Activated naive CD4-positive, alpha-beta T cell treated with anti-CD3 and anti-CD28 coated beads, Interleukin-2, amount 50 U/mL, for 72 hours (primary cell): ENCODE measurements at places on chromosomes 2 and 18. TPM values are rescaled to one million over a fixed set of nuclear protein-coding genes. Genes with fewer than 3 reads are reported as not detected.
A peak's percentile ranks its signal among the peaks of the same experiment; 100 is the strongest.

Gene MAPRE2
- total RNA-seq, result 65.2 TPM

Gene CD28
- total RNA-seq, result 191 TPM

Gene PSMA8
- 0.73 TPM for total RNA-seq

Gene LIMS3
- total RNA-seq, result 1.1 TPM

Gene GIGYF2
- 63.4 TPM for total RNA-seq

Gene APCDD1
- not detected for total RNA-seq

Gene SERPINB2
- not detected for total RNA-seq

Gene SNTG2
- total RNA-seq, result 0.27 TPM

Gene MTCL1
- total RNA-seq, result 0.06 TPM

Gene INHA
- 0.23 TPM for total RNA-seq

GRCh38 chr18:56036741-56037140, 448.7 kb upstream of the TCF4 start:
- DNase-seq, result no peak

DNA sequence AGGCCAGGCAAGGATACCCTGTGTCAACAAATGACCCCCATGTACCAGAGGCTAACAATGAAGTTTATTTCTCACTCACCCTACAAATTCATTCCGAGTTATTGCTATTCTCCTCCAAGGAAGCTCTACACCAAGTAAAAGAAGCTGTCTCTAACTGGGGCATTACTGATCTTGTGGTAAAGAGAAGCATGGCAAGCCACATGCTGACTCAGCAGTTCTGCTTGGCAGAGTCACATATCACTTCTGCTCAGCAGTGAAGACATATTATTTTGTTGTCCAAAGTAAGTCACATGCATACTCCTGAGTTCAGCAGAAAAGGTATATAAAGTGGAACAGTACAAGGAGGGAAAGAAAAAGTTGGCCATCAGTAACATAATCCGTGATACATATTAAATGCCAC, 315.8 kb downstream of the GULP1 start:
- DNase-seq, result no peak

- no peak for DNase-seq
Observed at GRCh38 chr2:124112206-124112605, 87.1 kb downstream of the CNTNAP5 start.

- DNase-seq, result peak; percentile 32
Observed at GRCh38 chr2:112582314-112582746, 2.1 kb upstream of the CHCHD5 start.

- no peak for DNase-seq
Observed at GRCh38 chr2:101057051-101057933, 55.2 kb downstream of the RPL31 start.

- DNase-seq, result no peak
Observed at GRCh38 chr2:131142849-131143248, 37.7 kb downstream of the PLEKHB2 start.

DNA sequence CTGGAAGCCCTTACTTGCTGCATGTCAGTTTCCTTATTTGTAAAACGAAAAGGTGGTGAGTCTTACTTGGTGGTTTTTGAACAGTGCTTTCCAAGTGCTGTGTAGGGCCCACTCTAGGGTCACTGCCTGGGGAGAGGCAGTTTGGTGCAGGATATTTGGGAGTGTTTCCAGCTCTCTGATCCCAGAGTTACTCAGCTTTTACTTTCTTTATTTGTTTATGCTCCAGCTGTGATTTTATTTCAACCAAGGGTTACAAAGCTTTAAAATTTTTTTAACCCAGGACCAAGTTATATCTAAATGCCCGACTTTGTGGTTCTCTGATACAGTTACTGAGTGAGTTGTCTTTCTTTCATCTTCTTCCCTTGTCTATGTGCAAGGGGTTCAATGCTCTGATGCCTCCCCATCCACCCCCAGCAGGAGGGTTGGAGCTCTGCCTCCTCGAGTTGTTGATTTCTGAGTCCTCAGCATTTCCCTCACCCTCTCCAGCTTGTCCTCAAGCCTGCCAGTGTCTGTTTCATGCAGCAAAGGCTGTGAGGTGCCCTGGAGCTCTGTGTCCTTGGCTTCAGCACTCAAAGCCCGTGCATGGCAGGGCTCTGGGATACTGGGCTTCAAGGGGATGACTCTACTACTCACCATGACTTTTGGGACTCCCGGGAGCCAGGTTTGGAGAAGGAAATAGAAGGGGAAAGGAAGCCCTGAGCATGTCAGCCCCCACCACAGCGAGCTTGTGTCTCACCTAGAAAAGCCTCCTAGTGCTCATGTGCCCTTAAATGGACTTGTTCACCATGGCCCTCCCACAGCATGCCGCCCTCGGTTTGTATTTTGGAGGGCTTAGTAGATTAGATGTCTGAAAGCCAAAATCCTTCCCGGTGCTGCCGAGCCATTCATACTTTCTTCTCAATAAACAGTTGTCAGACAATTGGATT, 236.8 kb downstream of the SETBP1 start:
- DNase-seq, result no peak

DNA sequence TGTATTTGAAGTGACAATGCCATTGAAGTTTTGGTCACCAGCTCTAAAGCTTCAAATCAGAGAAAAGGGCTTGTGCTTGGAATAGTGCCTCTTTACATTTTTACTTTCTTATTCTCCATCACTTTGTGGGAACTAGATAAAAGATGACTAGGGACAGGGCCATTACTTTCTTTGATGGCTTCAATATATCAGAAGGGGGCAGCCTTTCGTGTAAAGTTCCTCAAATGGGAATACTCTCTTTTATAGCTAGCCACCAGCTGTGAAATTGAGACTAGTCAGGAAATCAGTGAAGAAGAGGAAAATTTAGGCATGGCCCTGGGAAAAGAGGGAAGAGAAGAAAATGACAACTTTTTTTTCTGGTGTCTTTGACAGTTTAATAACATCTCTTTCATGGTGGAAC, 242.5 kb downstream of the DCC start:
- no peak for DNase-seq

DNA sequence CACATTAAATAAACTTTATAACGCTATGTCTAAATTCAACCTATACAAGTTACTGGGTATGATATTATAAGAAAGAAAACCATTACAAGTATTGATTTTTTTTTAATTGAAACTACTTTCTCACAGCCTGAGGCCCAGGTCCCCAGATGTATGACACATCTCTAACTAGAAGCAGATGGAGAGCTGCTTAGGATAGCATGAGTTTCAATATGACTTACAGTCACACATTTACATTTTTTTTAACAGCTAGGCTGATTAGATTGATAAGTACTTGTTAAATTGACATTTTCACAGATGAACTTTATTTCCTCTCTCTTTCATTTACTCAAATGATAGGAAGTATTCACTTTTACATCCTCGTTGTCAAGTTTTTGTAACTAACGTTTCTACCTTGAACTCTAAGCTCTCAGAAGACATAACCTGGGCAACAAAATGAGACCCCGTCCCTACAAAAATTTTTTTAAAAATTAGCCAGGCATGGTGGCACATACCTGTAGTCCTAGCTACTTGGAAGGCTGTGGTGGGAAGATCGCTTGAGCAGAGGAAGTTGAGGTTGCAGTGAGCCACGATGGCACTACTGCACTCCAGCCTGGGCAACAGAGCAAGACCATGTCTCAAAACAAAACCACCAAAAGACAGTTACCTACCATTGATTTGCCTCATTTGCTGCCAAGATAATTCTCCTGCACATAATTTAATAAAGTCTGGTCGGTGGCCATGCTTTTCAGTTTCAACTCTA, 52.4 kb downstream of the STK39 start:
- DNase-seq, result no peak

- DNase-seq, result no peak
Observed at GRCh38 chr2:121694398-121695170, 42.1 kb downstream of the NIFK start.

DNA sequence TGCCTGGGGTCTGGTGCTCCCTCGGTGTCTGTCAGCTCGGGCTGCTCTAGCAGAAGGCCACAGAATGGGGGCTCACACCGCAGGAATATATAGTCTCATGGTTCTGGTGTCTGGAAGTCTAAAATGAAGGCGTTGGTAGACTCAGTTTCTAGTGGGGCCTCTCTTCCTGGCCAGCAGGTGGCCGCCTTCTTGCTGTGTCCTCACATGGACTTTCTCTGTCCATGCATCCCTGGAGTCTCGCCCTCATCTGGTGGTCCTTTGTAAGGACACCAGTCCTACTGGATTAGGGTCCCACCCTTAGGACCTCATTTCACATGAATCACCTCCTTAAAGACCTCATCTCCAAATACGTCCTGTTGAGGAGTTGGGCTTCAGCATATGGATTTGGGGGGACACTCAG, 65.7 kb downstream of the RRM2 start:
- DNase-seq, result no peak

DNA sequence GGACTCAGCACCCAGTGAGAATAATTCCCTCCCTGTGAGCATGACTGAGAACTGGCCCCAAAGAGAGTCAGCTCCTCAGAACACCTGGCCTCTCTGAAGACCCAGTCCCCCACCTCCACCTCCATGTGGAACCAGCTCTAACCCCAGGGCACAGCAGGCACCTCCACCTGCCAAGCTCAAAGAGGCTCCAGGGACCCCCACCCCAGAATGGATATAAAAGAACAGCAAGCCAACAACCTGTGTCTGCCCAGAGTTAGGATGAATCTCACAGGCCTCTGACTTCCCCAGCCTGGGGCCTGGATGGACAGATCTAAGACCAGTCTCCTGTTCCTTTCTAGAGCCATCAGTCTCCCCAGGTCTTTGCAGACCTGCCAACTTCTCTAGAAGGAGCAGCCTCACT, 498.5 kb downstream of the EIPR1 start:
- DNase-seq, result no peak

GRCh38 chr2:88234760-88235159, 64.6 kb downstream of the THNSL2 start:
- no peak for DNase-seq

DNA sequence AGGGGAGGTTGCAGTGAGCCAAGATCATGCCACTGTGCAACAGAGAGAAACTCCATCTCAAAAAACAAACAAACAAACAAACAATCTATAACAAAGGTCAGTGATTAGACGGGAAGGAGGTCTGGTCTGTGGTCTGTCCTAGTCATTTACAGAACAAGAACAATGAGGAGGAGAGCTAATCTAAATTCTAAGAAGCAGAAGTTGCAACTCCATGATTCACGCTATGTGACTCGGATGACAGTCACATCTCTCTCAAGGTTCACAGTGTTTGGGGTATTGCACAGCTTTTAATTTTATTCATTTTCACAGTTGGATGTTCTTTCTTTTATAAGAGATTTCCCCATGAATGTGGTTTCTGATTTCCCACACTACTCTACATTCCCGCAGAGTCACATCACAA, 218.7 kb upstream of the PIEZO2 start:
- no peak for DNase-seq

DNA sequence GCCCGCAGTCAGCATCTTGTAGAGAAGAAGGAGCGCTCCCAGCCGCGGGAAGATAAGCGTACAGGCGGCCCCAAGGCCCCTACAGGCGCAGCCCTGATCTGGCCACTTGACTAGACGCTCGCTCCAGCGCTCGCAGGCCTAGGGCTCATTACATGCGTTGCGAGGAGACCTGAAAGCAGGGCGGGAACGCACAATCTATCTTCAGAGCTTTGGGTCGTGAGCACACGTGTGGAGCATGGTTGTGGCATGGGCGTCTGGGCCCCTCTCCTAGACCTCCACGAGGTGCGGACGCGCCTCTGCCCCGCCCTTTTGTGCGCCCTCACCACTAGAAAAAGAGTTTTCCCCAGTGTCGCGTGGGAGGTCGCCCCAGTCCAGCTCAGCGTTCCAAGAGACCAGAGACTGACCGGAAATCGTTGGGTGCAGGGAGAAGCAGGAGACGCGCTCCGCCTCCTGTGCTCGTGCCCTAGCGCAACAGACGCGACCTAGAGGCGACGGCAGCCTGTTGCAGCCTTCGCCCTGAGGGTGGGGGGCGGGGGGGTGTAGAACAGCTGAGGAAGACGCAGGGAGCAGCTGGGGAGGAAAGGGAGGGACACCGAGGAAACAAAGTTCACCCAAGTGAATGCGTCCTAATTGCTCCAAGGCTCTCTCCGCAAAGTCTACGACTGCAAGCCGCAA, 12.6 kb downstream of the NR4A2 start:
- no peak for DNase-seq

DNA sequence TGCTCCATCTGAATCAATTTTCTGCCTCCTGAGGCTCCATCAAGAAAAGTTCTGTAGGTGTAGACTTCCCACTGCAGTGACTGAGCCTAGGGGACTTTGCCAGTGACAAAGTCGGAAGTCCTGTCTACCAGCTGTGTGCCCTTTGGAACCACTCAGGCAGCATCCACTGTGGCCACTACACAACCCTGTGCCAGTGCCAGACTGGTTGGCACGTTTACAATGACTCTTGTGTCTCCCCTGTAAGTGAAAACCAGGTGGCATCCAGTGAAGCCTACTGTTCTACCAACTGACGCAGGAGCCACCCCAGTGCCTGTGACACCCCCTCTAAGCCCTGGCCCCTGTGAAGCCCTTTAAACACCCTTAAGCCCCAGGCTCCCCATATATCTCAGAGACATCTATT, 132.1 kb upstream of the SERPINE2 start:
- DNase-seq, result no peak

GRCh38 chr2:178219247-178219646, 24.9 kb downstream of the OSBPL6 start:
- no peak for DNase-seq

GRCh38 chr2:101231937-101232730, 20.6 kb upstream of the CNOT11 start:
- DNase-seq, result no peak

DNA sequence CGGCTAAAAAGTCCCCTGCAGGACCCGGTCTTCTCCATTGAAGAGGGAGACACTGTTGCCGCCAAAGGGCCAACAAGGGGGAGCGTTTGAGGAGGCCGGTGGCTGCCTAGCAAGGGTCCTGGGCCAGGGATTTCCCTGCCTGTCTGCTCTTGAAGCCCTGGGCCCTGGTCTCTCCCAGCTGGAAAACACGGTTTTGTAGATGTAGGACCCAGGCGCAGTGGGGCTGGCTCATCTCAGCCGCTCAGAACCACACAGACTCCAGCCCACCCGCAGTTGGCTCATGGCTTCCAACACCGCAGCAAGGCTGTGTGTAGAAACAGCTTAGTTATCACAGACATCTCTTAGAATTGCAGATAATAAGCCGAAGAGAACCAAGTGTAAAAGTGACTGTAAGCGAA, 57.1 kb upstream of the TWIST2 start:
- DNase-seq, result no peak

DNA sequence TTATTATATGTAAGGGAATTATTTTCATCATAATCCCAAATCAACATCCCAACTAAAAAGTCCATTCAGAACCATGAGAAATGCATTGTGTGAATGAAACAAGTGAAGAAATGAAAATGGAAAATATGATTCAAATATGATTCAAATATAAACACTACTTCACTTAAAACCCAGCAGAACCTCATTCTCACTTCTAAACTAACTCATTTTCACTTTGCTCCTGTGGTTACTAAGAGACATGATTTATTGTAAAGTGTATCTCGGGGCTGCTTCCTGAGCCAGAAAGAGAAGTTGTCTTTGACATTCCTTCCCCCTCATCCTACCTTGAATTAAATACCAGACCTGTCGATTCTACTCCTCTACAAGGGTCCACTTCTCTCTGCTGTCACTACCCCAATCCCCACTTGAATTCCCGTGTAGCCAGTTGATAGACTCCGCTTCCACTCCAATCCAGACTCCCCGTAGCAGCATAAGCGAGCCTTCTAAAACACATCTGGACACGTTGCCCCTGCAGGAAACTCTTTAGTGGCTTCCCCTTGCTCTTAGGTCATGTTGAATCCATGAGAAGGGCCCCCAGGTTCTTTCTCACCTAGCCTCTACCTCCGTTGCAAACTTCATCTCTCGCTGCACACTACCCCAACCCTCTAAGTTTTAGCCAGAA, 697.0 kb upstream of the ID2 start:
- DNase-seq, result no peak

GRCh38 chr2:40265602-40266001, 186.3 kb downstream of the SLC8A1 start:
- no peak for DNase-seq

GRCh38 chr18:48575658-48576456, 37.0 kb downstream of the CTIF start:
- no peak for DNase-seq
